ENCODE measurements at places on chromosomes 5 and 9.

DNA sequence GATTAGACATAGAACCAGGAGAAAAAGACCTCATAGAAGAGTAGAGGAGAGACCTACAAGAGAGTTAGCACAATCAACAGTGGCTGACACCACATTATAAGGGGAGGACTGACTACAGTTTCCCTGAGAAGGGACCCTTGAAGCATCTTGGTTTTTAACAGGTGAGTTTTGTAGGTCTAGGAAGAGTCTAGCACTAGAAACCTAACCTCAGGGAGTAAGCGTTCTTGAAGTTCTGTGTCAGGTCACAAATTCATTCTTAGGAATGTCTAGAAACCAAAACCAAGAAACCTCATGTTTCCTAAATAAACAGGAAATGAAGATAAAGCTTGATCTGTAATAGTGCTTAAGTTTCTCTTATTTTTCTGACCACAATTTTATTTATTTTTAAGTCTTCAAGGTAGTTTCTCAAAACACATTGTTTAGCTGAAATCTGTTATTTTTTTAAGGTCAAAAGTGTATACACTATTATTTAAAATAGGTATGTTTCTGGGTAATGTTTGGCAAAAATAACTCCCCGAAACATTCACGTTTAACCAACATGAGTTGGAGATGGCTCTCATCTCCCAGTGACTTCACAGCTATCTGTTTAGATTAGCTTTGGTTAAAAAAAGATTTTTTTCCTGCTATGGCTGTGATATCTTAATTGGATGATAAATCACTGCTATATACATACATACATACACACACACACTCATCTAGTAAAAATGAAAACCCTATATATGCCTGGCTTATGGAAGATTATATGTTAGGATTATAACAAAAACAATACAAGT, 37.1 kb downstream of the MAP3K1 start:
- DNase-seq, result no peak

DNA sequence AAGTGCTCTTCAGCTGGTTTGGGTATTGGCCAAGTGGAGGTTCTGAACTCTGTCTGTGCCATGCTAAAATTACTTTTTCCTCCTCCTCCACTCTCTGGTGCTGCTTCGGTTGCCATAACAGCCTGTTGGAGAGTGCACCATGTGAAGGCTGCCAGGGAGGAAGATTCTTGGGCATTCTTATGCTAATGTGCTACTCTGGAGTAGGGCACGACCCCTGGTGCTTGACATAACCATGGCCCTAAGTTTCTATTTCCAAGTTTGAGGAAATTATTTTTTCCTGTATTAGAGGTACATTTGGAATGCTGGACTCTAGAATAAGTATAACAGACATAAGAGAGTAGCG, 111.6 kb downstream of the ARHGAP26 start:
- no peak for DNase-seq

- DNase-seq, result no peak
These were observed 812.3 kb upstream of the GRAMD2B start for GRCh38 chr5:125610892-125611291.

DNA sequence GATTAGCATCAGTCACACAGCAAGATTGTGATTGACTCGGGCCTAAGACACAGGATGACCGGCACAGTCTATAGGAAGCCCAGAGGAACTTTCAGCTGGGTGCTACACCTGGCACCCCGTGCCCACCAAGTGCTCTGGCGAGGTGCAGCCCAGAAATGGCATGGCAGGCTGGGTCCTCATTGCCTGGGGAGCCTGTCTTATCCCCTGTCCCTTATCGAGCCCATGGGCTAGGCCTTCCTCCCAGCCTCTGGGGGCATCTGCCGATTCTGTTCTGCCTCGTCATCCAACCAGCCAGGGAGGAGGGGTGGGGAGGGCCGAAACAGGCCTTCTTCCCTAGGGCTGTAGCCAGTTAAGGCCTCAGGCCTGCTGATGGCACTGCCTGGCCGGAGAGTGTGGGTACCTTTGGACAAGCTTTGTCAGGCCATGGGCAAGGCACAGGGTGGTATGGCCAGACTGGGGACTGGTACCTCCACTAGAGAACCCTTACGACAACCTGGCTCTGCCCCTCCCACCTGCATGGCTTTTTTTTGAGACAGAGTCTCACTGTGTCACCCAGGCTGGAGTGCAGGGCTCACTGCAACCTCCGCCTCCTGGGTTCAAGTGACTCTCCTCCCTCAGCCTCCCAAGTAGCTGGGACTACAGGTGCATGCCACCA, 1.6 kb downstream of the GRK6 start:
- no peak for DNase-seq

DNA sequence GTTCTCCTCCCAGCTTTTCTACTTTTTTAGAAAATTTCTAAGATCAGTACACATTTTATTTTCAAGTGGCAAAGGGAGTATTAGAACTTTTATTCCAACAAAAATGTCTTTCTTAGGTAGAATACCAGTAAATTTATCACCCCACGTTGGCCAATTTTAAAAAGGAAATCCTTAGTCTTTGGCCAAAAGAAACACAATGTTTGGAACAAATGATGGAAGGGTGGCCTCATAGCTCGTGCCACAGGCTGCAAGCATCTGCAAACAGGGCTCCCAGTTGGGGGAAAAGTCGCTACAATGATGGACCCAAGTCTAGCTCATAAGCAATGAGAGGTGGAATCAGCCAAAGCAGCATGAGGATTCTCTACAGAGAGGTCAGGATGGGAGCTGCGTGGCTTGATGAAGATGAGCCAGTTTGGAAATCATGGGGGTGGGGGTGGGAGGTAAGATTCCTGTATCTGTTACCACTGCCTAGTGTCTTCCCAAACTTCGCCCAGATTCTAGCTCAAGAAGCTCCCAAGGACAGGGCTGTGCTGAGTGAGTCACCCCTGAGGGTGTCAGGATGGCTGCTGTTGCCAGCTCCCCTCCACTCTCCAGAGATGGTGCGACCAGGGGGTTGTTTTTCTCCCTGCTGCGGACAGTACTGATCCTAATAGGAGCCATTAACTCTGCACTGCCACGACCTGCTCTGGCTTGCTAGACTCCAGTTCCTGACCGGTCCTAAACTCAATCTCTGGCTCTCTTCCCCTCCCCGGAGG, 75.6 kb downstream of the DCP2 start:
- DNase-seq, result peak; percentile 21

DNA sequence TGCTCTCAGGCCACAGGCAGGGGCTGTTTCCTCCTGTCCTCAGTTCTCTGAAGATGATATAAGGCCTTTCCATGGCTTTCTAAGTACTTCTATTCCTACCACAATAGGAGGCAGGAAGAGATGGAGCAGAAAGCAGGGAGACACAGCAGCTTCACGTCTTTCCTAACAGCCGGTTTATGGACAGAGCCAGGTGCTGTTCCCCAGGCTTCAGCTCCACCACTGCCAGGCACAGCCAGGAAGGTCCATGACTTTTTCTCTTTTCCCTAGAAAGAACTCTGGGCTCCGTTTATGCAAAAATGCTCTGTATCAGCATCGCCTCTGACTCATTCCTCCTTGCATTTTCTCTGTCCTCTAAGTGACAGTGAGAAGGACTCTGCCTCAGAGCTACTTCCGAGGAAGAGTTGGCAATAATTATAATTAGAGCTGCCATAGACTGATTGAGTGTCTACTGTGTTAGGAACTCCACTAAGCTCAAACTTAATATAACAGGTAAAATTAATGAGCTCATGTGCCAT, 478.5 kb downstream of the RASEF start:
- DNase-seq, result no peak

- peak; percentile 55 for DNase-seq
These were observed 24.7 kb upstream of the NUDT12 start for GRCh38 chr5:103587185-103587748.

DNA sequence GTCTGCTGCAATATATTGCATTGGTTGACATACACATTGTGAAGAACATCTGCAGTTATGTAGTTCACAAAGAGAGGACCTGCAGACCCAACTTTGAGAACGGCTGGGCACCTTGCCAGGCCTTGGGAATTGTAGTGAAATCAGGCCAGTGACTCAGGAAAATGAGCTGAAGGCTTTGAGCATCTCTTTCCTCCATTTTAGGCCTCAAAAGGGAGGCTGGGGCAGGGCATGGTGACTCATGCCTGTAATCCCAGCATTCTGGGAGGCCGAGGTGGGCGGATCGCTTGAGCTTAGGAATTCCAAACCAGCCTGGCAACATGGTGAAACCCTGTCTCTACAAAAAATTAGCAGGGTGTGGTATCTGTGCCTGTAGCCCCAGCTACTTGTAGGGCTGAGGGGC, 1.4 kb upstream of the IPPK start:
- peak; percentile 86 for DNase-seq

- peak; percentile 61 for DNase-seq
These were observed 148.5 kb downstream of the EPB41L4A start for GRCh38 chr5:112270299-112271293.

DNA sequence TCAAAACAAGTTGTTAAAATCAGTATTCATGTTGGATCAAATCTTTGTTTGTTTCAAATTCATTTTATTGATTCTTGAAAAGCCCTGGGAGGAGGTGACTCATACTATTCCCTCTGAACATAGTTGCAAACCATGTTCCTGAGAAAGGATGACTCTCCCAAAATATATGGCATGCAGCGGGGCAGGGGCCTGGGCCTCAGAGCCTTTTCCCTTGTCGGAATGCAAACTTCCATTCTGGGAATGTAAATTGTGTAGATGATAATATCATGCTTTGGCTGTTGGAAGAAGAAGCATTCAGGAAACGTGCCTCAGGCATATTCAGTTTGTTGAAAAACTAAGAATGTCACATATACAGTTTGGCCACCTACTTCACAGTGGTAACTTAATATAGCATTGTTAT, 242.0 kb downstream of the AUH start:
- no peak for DNase-seq

DNA sequence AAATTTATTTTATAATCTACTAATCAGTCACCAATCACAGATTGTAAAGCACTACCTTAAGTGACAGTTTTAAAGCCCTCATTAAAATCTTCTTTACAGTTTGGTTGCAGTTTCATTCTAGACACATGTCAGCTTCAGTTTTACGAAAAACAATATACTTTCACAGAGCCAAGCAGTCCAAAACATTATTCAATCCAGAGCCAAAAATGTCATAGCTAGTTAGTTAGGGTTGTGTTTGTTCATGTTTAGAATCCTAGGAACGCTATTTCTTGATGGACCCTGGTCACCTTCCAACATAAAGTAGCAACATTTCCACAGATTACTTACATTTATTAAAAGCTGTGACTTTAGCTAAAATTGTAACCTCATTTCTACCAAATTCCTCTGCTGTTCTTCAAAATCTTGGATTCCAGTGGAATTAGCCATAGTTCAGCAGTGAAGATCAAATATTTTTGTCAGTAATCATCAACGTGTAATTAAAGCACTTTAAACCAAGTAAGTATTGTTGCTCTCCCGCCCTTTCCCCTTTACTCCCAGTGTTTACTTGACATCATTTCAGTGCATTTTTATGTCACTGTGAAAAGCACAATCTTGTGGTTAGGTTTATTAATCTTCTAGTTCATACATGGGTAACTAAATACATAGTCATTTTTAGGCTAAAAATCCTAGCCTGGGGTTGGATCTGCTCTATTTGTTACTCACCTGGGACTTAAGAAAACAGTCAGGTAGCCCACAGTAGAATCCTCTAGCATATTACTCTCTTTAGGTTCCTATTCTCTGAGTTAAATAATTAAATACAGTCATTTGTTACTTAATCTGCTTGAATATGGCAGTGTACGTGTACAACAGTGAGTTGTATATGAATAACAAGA, 74.3 kb downstream of the NIPBL start:
- DNase-seq, result peak; percentile 53

GRCh38 chr9:114318416-114318815, 4.5 kb upstream of the ORM1 start:
- no peak for DNase-seq

GRCh38 chr5:14142202-14142826, 828 bp upstream of the TRIO start:
- no peak for DNase-seq

DNA sequence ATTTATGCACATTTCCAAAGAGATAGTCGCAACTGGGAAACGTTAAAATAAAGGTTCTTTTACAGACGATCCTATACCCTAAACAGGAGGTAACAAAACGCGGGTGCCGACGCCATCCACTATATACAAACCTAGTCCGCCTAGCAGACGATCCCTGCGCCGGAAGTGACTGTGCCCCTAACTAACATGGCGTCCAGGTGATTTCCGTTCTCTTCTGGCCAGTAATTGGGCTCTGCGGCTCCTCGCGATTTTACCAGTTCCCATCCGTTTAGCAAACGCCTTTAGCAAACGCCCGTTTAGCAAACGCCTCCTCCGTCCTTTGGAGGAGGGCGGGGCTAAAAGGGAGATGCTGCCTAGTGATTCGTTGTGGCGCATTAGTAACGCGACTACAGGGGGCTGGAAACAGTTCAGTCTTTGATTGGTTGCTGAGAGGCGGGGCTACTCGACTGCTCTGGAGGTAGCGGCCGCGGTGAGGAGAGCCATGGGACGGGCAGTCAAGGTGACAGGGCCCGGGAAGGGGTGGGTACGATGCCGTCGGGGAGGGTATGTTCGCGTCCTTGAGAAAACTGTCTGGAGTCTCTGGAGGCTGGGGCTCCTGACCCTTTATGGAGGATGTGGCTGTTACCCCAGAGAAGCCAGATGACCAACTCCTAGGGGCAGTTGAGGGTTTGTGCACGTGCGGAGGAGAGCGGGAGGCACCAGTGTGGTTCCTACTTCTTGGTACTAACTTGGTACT, at the start of gene LYRM7:
Gene LYRM7 (plus strand): TSS at position 405 of the 736 bp plus-strand sequence. CDS start 77 bp downstream, at position 482.
- DNase-seq, result peak; percentile 100

DNA sequence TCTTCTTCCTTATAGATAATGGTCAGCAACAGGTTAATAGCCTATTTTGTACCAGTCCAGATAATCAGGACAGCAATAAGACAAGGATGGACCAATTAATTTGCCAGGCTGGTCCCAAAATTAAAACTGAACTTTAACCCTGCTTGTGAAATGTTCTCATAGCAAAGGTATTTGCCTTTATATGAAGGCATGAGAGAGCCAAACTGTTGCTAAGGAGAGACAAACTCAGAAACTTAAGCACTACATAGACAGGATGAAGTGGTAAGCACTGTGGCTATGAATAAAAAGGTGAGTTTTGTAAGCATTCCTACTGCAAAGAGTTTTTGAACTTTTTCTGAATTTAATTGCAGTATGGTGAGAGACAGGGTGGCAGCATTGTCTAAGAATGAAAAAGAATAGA, 174.7 kb upstream of the PPP1R2B start:
- DNase-seq, result no peak

All from cardiac muscle cell (in vitro differentiated cells and primary cell).